ENCODE measurements at places on chromosomes 2 and 18.

DNA sequence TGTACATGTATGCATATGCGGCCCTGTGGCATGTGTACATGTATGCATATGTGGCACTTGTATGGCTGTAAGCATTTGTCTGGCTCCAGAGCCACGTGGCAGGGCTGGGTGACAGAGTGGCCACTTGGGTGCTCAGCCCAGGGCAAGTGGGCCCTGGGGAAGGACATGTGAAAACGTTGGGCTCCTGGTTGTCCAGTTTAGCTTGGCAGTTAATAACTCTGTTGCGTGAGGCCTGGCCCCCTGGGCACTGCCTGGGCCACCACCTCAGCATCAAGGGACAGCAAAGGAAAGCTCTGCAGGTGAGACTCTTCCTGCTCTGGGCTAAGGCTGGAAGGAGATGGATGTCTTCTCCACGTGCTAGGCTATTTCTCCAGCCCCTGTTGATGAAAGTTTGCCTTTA, 119.9 kb downstream of the CTIF start:
- DNase-seq, result no peak

- DNase-seq, result no peak
Measured at GRCh38 chr2:28445448-28446258, 50.2 kb upstream of the PLB1 start.

DNA sequence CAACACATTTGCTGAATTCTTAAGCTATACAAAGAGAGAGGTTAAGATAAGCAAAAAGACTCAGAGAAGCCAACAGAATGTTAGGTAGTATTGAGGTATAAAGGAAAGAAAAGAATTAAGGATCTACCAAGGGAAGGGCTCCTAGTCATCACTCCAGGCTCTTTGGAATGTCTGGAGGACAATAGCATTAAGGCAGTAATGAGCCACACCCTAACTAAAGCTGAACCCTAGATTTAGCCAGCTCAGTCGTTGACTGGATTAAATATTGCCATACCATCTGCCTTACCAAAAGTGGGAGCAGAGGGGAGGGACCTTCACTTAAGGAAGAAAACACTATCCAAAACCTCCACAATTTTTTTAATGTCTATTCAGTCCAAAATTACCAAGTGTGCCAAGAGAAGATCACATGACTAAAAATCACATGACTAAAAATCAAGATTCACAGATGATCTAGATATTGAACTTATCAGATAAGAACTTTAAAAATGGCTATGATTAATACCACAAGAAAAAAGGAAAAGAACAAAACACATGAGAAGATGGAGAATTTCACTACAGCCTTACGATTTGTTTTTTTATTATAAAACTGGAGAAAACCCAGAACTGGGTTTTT, 59.7 kb downstream of the EXOC6B start:
- no peak for DNase-seq

GRCh38 chr2:33312355-33312754, 164.1 kb upstream of the RASGRP3 start:
- no peak for DNase-seq

- DNase-seq, result no peak
Measured at GRCh38 chr18:38116716-38117115, 551.1 kb upstream of the CELF4 start.

- DNase-seq, result no peak
Measured at GRCh38 chr2:15640261-15640711, 48.6 kb downstream of the DDX1 start.

DNA sequence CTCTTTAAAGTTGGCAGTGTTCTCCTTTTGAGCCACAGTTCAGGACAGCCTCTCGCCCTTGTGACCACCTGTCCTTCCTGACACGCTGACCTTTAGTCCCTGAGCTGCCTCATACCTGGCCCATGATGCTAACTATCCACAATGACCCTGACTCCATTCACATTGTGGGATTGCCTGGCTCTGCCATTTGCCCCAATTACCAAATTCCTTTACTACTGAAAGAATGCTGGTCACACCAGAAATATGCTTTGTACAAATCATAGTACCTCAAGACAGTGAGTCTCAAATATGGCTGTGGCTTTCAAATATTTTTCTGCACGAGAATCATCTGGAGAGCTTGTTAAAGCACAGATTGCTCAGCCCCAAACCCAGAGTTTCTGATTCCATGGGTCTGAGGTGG, 54.2 kb downstream of the LTBP1 start:
- DNase-seq, result no peak

DNA sequence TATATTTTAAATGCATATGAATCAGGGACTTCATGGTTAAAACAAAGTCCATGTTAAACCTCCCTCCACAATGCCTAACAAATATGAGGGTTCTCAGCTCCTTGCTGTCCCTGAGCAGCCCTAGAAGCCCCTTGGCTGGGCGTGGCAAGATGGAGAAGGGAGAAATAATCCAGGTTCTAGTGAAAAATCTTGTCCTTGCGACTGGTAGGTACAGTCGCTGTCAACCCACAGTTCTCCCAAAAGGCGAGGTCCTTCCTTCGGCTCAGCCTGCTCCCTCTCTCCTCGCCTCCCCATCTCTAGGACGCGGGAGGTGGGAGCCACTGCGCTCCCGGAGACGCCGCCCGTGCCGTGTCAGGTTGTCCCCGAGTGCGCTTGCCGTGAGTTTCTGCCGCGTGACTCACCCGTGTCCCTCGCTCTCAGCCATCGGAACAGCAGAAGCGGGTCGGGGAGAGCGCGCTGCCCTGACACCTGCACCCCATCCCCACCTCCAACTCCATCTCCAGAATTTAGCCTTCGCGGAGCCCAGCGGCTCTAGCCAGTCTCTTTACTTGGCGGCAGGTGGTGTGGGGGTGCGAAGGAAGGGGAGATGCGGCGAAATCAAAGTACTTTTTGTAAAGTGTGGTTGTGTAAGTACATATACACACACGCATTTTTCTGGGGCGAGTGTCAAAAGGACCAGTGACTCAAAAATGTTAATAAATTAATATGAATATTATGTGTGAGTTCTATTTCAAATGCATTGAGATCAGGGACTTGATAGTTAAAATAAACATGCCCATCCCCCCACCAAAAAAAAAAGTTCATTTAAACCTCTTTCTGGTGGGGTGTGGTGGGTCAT, 65.1 kb upstream of the TMEM17 start:
- no peak for DNase-seq

DNA sequence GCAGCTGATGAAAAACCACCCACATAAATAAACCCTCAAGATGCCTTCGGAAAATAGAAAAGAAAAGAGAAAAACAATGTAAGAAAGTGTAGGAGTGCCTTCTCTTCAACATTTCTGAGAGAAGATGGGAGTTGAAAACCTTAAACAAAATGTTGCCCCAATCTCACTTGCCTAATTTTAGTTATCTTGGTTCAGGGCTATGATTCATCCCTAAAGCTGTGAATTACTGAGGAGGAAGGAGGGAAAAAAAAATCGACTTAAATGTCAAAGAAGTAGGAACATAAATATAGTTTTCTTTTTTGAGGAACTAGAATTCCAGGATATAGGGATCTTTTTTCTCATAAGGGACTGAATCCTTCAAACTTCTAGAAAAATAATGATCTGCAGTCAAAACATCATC, 360.3 kb downstream of the TGIF1 start:
- DNase-seq, result no peak

DNA sequence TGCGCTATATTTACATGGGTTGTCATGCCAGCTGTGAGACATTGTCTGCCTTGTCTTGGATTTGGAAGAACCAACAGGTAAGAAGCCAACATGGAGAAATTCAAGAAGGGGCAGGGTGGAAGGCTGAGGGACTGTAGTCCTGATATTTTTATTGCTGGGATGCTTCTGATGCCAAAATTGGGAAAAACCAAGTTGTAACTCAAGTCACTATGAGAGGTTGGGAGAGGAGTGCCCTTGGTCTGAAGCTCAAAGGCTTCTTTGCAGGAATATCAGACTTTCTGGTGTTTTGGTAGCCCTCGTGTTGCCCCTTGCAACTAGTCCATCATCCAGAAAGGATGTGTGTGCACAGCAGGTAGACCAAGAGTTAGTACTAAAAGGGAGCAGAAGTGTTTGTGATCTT, 294.3 kb upstream of the EPAS1 start:
- no peak for DNase-seq

DNA sequence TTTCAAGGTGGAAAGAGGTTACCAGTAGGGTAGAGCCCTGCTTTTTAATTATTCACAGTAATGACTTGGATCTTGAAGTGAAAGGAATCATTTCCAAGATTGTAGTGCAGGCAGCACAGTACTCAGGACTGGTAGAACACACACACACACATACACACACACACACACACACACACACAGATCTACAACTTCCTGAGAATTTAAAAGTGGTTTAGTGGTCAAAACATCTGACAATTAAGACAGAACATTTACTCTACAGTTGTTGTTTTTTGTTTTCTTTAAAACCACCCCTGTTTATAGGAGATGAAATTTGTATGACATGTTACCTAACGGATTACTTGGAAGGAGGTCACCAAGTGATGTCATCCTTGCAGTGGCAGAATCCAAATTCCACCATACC, 146.7 kb upstream of the VRK2 start:
- DNase-seq, result no peak

DNA sequence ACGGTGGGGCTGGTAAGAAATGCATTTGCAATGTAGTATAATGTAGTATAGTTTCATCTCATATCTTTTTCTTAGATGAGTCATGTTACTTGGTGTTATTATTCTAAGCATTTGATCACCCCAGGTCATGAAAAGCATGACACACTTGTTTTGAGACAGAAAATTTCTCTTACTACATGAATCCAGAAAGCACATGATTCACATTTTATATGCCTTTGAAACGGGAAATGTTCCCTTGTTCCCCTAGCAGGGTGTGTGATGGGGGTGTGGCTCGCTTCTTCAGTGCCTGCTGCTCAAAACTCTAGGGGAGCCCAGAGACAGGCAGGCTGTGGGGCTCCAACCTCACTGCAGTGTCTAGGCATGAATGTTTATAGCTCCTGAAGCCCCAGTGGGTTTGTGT, 116.0 kb upstream of the RAB27B start:
- DNase-seq, result no peak

GRCh38 chr2:200862532-200863000, 1.9 kb downstream of the CLK1 start:
- DNase-seq, result peak; percentile 17

DNA sequence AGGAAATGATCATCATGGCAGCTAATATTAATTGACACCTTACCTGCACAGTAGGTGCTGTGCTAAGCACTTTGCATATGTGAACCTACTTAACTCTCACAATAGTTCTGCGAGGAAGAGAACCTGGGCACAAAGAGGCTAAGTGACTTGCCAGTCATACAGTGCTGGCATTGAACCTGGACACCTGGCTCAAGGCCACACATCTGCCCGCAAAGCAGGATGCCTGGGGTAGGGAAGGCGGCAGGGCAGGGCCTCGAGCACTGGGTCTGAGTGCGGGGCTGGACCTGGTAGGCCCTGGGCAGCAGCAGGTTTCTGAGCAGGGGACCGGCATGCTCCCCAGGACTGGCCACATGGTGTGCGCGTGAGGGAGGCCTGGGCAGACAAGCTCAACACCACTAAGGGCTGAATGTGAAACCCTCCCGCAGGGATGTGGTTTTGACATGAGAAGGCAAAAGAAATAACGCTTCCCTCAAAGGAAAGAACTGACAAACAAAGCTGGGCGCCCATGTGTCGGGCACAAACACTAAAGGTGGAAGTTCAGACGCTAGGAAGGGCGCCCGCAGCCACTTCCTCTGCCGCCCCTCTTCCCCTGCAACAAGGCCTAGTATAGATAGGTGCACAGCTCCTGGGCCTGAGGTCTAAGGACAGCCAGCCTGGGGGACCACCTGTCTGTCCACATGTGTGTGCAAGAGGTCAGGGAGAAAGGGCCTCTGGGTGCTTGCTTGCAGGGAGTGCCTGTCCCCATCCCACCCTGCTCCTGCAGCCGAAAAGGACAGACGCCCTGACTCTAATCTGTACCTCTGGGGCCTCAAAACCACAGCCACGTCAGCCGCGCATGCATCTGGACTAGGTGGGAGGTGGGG, 92.5 kb downstream of the ZFP36L2 start:
- peak; percentile 71 for DNase-seq

DNA sequence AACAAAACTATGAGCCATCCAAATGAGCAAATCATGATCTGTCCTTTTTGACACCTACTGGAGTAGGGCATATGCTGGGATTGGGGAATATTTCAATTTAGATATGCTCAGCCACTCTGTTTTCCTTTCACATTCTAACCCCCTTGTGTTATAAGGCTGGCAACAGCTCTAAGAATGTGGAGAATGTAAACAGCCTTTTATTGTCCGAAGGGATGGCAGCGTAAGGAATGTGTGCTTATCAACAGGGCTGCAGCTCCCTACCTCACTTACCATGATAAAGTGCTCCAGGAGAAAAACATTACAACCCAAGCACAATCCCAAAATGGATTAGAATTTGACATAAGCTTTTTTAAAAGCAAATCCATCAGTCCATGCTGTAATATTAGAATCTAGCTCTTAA, 2.2 kb downstream of the NXPH2 start:
- no peak for DNase-seq

GRCh38 chr2:126482582-126483464, 173.1 kb upstream of the GYPC start:
- no peak for DNase-seq

DNA sequence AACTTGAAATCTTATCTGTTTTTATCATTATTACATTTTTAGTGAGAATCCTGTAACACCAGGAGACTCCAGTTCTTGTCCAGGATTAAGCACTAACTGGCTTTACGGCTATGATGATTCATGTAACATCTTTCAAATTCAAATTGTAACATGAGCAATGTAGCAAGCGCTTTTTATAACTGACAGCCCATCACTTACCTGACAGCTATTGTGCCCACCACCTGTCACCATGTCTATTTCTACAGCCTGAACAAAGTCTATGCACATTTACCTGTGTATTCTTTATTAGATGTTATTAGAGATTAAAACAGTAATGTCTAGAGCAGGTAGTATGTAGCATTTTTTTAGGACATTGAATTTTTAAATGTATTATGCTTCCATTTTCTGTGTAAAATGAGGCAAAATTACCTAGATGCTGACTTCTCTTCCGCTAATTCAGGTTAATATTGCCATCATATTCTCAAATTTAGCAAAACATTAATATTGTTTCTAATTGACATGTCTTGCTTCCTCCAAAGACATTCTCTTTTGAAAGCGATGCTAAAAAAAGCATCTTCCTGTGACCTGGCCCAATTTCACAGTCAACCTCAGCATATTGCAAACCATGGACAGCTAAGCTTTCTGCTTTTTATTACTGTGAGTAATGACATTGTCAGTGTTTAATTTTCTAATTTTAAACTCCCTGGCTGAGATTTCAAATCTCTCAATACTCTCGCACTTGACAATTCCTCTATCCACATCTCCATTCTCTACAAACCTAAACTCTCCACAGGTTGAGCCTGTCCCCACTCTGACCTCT, 37.8 kb downstream of the RIT2 start:
- no peak for DNase-seq

GRCh38 chr2:240994171-240994896, 4.1 kb upstream of the SNED1 start:
- no peak for DNase-seq

DNA sequence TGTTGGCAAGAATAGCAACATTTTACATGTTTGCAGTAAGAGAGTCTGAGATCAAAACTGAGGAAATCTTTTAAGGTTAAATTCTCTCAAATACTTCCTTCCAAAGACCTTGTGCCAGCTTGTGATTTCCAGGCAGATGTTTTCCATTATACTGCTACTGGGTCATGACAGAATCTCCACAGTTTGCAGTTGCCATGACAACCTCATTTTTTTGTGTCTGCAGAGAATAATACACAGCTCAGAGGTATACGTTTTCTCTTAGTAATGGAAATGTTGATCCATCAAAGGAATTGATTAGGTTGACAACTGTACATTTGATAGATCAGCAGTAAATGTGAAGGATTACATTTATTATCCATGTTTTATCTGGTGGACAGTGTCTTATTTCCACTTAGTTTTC, 29.1 kb upstream of the CSRNP3 start:
- no peak for DNase-seq
